ENCODE measurements at places on chromosomes 6 and 20. TPM values are rescaled to one million over a fixed set of nuclear protein-coding genes. Genes with fewer than 3 reads are reported as not detected.

- no peaks in the 10 kb centered on the region for H3K27me3 ChIP-seq
- H3K27ac ChIP-seq = no peak overlapping the region
- no peak for DNase-seq
- H3K4me3 ChIP-seq = no peak overlapping the region
- H3K4me1 ChIP-seq = no peaks in the 10 kb centered on the region
These were observed 37.5 kb upstream of the FAM8A1 start for GRCh38 chr6:17562636-17563035.

- no peaks in the 10 kb centered on the region for H3K27me3 ChIP-seq
- peaks cover 6% of the 10 kb centered on the region for H3K36me3 ChIP-seq
- no peak overlapping the region for H3K4me3 ChIP-seq
- no peak overlapping the region for H3K27ac ChIP-seq
- H3K4me1 ChIP-seq = peaks cover 14% of the 10 kb centered on the region
These were observed 54.8 kb upstream of the SPDEF start for GRCh38 chr6:34610819-34611477.

- no peaks in the 10 kb centered on the region for H3K36me3 ChIP-seq
- no peak overlapping the region for H3K4me3 ChIP-seq
- H3K27ac ChIP-seq = no peak overlapping the region
These were observed 122.2 kb upstream of the TFAP2D start for GRCh38 chr6:50591135-50591534.

PTCHD4 gene
- total RNA-seq = not detected

GRCh38 chr6:168935628-168936010, 318.0 kb downstream of the THBS2 start:
- H3K36me3 ChIP-seq = no peaks in the 10 kb centered on the region
- peaks cover 21% of the 10 kb centered on the region for H3K27me3 ChIP-seq

DNA sequence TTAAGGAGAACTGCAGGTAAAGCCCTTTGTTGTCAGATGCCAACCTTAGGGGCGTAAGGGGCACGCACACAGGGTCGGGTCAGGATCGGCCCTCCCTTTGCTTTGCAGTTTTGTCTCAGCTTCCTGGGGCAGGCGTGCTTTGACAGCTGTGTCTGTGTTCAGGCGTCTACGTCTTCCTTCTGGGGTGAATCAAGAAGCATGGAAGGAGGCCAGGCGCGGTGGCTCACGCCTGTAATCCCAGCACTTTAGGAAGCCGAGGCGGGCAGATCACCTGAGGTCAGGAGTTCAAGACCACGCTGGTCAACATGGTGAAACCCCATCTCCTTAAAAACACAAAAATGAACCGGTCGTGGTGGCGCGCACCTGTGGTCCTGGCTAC, 1.3 kb downstream of the ZGPAT start:
- DNase-seq = peak; percentile 20
- H3K4me3 ChIP-seq = peak overlapping the region; percentile 90
- peaks cover 78% of the 10 kb centered on the region for H3K36me3 ChIP-seq

DNA sequence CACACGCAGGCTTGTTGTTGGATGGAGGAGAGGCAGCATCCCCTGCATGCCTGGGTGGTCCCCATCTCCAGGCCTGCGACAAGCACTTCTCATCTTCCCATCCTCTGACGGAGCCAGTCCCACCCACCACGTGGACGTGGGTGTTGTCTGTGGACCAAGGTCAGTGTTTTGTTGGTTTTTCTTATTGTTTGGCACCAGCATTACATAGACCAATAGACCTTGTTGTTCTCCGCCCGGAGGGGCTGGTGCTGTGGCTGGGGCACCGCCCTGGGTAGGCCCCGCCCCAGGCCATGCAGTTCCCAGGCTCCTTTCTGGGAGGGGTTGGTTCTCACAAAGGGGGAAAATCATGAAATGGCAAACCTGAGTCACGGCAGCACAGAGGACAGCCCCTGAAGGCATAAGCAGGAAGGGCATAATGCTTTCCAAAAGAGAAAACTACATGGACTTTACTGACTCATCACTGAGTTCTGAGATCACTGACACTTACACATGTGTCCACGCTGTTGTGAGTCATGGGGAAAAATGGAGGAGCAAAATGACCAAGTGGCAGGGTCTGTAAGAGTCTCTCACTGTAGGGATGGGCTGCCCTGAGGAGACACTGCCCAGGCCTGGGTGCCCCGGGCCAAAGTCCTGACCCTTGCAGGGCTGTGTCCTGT, 90.8 kb downstream of the THBS2 start:
- H3K27ac ChIP-seq = no peak overlapping the region
- no peaks in the 10 kb centered on the region for H3K4me1 ChIP-seq
- H3K36me3 ChIP-seq = no peaks in the 10 kb centered on the region

- peaks cover 2% of the 10 kb centered on the region for H3K27me3 ChIP-seq
- H3K4me3 ChIP-seq = no peak overlapping the region
- H3K4me1 ChIP-seq = no peaks in the 10 kb centered on the region
- DNase-seq = no peak
- no peak overlapping the region for H3K27ac ChIP-seq
These were observed 35.2 kb upstream of the SLC22A2 start for GRCh38 chr6:160293844-160294243.

- no peak overlapping the region for H3K4me3 ChIP-seq
- H3K4me1 ChIP-seq = peaks cover 2% of the 10 kb centered on the region
- no peak for DNase-seq
- H3K27ac ChIP-seq = no peak overlapping the region
These were observed 19.9 kb downstream of the TREM1 start for GRCh38 chr6:41266541-41266940.

Measured in activated CD8-positive, alpha-beta T cell treated with anti-CD3 and anti-CD28 coated beads, Interleukin-2, amount 10 ng/mL, durations not matched to agents 7 days and 5 days (primary cell).